ENCODE measurements at places on chromosomes 1 and 21.

DNA sequence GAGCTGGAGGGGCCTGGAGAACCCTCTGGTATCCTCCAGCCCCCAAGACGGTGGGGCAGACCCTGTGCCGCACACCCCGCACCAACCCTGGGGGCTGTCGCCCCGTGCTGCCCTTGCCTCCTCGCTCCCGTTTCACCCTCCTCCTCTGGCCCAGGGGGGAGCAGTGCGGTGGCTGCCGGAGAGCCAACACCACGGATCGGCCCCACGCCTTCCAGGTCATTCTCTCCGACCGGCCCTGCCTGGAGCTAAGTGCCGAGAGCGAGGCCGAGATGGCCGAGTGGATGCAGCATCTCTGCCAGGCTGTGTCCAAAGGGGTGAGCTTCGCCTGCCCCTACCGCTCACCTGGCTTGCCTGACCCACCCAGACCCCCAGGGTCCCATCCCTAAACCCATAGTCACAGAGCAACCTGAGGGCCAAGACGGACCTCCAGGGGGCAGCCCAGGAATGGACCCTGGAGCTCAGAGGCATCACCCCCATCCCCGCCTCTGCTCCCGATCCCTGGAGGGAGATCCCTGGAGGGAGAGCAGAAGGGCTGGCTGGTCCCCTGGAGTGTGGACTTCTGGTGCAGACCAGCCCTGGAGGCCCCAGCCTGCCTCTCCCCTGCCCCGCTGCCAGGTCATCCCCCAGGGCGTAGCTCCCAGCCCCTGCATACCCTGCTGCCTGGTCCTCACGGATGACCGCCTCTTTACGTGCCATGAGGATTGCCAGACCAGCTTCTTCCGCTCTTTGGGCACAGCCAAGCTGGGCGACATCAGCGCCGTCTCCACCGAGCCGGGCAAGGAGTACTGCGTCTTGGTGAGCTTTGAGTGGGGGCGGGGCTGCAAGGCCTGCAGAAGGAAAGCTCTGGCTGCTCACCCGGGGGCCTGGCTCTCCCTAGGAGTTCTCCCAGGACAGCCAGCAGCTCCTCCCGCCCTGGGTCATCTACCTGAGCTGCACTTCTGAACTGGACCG lies 4.0 kb upstream of the SLC25A34 start:
- DNase-seq = no peak

- no peak for DNase-seq
Observed at GRCh38 chr1:45880930-45881329, 77.5 kb downstream of the MAST2 start.

DNA sequence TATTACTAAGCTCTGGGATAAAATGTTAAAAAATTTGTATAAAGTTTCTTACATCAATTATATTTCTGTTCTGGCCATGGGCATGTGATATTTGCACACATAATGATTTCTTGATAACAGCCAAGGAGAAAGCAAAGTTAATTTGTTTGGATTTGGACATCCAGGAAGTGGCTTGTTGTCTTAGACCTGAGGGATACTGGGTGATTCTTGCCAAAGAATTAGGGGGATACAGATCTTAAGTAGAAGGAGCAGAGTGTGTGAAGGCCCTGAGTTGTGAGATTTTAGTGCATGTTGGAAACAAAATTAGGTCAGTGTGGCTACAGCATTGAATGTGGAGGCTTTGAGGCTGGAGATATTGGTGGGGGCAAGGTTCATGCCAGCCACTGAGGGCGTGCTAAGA lies 65.6 kb downstream of the NCAM2 start:
- no peak for DNase-seq

DNA sequence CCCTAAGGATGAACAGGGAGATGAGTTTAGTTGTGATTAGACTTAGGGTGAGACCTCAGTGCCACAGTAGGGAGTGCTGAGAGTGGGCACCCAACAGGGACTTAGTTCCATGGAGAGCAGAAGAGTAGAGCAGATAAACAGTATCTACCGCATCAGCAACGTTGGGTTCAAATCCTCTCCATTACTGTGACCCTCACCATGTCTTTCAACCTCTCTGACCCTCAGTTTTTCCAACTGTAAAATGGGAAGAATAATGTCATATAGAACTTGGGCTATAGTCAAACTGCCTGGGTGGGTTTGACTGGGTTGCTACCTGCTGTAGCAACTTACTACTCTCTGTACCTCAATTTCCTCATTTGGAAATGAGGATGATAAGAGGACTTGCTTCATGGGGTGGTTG lies 6.7 kb upstream of the DISP3 start:
- no peak for DNase-seq

- no peak for DNase-seq
Observed at GRCh38 chr21:45383111-45383614, 21.8 kb upstream of the COL18A1 start.

All from activated CD8-positive, alpha-beta memory T cell treated with anti-CD3 and anti-CD28 coated beads for 1 hour (primary cell).